ENCODE measurements at places on chromosomes 2 and 18.

DNA sequence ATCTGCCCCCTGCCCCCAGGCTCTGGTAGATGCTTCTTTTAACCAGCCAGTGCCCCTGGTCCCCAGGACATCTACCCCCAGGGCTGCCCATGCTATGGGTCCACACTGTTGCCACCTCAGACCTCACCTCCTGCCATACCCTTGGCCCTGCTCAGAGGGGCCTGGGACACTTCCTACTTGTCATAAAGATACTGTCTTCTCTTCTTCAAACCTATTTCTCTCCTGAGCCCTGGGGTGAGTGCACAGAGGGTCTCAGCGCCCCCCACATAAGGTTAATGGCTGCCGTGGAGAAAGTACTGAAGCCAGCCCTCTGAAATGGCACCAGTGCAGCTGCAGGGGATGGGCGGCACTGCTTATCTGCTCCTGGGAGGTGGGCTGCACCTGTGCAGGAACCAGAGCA, 77.6 kb upstream of the MGAT4A start:
- no peak for DNase-seq

GRCh38 chr2:157320409-157320808, 5.2 kb downstream of the ERMN start:
- no peak for DNase-seq

GRCh38 chr18:41416044-41416443, 539.0 kb upstream of the PIK3C3 start:
- no peak for DNase-seq

GRCh38 chr2:6011921-6012320, 319.7 kb downstream of the SOX11 start:
- DNase-seq: peak; percentile 35

- DNase-seq: no peak
Measured at GRCh38 chr18:42182728-42183700, 228.0 kb downstream of the PIK3C3 start.

DNA sequence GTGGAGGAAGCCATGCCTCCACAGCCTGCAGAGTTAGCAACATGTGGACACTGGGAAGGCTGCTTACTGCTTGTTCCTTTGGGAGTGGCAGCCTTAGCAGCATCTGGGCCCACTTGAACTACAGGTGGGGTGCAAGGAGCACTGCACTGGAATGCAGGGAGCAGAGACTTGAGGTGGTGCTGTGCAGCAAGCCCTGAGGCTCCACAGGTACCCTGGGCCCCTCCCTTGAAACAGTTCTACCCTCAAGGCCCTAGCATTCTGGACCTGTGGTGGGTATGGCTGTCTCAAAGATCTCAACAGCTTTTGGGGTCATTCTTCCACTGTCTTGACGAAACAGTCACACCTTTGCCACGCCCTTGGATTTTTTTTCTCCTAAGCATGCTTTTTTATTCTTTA, 13.5 kb downstream of the UBR3 start:
- DNase-seq: no peak

GRCh38 chr2:113791697-113792590, 35.5 kb upstream of the SLC35F5 start:
- DNase-seq: no peak

DNA sequence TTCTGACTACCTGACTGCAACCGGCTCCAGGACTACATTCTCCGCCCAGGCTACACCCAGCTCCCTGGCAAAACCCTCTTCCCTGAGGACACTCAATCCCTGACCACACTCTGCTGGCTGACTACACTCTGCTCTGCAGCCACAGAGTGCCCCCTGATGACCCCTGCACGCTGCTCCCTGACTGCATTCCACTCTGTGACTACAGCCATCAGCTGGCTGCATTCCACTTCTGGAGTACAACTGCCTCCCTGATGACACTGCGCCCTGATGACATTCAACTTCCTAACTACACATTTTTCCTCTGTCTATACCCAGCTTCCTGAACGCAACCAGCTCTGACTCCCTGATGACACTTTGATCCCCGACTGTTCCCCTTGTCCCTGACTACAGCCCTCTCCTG, 71.3 kb upstream of the NRXN1 start:
- peak; percentile 32 for DNase-seq

GRCh38 chr18:49561289-49562193, at the start of gene LIPG:
TSS of gene LIPG (plus strand) at chr18:49562057. CDS start at chr18:49562309, 252 bp downstream.
- peak; percentile 81 for DNase-seq

DNA sequence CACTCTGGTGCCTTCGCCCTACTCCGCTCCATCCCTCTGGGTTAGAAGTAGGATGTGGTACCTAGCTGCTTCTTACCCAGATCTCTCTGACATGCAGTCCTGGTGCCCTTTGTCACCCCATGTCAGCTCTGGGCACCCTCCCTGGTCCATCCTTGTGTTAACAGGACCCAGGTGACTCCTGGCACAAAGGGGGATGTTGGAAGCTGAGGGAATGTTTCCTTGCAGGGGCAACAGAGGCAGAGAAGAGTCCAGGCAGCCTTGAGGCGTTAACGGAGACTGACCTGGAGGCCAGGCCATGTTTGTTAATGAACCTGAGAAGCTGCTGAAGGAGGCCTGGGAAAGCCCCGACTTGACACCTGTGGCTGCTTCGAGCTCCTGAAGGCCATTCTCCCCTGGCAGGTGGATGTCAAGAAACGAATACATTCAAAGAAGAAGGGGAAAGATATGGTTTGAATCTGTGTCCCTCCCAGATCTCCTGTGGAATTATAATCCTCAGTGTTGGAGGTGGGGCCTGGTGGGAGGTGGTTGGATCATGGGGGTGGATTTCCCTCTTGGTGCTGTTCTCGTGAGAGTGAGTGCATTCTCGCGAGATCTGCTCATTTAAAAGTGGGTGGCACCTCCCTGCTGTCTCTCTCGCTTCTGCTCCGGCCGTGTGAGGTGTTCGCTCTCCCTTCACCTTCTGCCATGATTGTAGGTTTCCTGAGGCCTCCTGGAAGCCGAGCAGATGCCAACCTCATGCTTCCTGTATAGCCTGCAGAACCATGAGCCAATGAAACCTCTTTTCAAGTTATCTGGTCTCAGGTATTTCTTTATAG, 31.4 kb downstream of the NPPC start:
- DNase-seq: no peak

GRCh38 chr2:31170071-31170698, 31.9 kb upstream of the GALNT14 start:
- peak; percentile 75 for DNase-seq

DNA sequence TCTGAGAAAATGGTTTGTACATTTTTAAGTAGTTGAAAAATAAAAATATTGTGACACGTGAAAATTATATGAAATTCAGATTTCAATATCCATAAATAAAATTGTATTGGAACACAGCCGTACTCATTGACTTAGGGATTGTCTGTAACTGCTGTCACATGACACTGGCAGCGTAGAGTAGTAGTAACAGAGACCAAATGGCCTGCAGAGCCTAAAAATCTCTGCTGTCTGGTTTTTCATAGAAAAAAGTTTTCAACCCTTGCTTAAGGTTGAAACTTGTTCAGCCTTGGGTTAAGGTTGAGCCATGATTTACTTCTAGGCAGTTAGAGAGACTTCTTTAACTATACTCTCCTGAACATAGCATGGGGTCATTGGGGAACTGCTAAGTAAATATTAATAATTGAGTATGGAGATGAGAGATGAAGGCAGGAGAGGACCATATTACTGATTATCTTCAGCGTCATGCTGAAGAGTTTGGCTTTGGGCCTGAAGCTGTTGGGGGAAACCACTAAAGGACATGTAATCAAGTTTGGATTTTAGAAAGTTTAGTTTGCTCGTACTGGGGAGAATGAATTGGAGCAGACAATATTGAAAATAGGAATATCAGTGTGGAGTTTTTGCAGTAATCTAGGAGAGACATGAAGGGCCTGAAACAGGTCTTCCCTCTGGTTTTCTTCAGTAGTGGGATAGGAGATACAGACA, 16.2 kb downstream of the EML4 start:
- DNase-seq: no peak

GRCh38 chr2:73070643-73071359, 711 bp downstream of the SFXN5 start:
- DNase-seq: peak; percentile 38

DNA sequence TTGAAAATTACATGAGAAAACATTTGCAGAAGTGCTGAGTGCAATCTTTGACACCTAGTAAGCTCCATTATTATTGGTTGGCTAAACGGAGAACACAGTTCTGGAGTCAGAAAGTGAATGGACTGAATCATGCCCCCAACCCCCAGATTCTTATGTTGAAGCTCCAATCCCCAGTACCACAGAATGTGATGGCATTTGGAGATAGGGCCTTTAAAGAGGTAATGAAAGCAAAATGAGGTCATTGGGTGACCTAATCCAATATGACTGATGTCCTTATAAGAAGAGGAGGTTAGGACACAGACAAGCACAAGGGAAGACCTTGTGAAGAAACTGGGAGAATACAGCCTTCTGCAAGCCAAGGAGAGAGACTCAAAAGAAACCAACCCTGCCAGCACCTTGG, 200.9 kb upstream of the EPAS1 start:
- no peak for DNase-seq

DNA sequence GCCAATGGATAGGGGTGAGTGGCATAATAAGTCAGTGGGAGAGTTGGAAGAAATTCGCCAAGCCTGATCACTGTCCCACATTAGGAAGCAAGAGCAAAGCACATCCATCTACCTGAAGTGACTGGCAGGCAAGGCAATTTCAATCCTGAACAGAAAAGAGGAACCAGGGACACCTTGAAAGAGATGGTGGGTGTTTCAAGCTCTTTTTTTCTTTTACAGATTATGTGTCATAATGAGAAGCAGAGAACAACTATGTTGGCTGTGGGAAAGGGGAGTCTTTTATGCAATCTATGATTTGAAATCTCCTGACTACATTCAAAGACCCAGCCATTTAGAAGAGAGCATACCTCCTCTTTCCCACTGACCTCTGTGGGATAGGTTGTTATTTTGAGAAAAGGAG, 63.5 kb downstream of the TGIF1 start:
- no peak for DNase-seq

DNA sequence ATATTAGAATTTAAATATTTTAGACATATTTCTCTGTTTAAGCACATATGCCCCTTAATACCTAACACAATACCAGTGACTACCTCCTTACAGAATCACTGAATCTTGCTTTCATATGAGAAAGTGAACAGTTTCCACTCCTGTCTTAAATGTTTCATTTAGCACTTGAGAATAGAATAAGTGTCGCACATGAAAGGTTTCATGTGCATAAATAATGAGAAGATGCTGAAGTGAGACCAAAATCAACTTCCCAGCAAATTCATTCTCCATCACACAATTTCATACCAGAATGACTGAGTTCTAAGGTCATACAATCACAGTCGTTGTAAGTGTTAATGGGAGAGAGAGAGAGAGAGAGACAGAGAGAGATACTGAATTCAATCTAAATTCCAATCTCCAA, 51.2 kb downstream of the ATIC start:
- no peak for DNase-seq

- DNase-seq: no peak
Measured at GRCh38 chr2:201151127-201151981, 31.6 kb upstream of the CASP10 start.

- no peak for DNase-seq
Measured at GRCh38 chr2:85861180-85861579, 27.6 kb downstream of the ST3GAL5 start.

- DNase-seq: no peak
Measured at GRCh38 chr2:112151271-112151670, 13.1 kb downstream of the FBLN7 start.

DNA sequence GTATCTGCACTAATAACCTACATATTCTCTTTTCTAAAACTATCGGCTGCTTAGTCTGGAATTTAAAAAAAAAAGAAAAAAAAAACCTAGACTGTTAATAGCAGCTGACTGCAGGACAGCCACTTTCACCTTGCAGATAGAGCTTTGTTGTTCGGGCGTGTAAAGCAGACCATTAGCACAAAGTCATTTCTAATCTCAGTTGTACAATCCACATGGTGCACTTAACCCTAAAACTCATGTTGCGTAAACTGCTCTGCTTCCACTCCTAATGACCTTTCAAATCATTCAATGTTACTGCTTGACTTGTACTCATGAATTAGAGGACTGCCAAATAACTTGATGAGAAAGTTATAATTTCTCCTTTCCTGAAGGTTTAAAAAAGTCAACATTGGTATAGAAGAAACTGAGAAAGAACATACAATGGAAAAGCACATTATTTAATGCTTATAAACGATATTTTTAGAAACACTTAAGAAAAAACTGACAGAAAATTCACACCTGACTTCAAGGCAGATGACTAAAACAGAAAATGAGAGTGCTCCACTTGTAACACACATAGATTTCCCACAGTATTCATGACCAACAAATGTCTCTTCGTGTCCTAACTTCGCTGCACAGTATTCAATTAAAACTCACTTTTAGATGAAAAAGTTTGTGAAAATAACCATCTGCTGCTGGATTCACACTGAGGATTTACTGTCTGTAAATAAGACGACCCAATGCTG, 2.6 kb downstream of the CDH2 start:
- DNase-seq: no peak

DNA sequence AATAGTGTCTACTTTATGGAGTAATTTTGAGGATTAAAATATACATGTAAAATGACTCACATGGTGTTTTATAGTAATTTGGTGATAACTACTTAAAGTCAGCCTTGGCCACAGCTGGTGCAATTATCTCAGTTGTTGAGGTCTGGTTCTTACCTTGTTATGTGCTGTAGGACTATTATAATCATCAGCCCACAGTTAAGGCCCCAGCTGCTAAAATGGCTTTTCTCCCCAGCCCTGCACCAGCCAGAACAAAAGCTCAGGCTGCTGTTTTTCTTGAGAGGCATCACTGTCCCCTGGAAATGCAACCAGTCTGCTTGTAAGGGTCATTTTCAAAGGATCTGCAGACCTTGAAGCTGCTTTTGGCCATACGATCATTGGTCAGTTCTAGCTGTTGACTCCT, 283.3 kb upstream of the THUMPD2 start:
- DNase-seq: no peak
